ENCODE measurements at places on chromosomes 6 and 20. TPM values are rescaled to one million over a fixed set of nuclear protein-coding genes. Genes with fewer than 3 reads are reported as not detected.

PNLDC1 gene
- 0.21 TPM for polyA plus RNA-seq

DNA sequence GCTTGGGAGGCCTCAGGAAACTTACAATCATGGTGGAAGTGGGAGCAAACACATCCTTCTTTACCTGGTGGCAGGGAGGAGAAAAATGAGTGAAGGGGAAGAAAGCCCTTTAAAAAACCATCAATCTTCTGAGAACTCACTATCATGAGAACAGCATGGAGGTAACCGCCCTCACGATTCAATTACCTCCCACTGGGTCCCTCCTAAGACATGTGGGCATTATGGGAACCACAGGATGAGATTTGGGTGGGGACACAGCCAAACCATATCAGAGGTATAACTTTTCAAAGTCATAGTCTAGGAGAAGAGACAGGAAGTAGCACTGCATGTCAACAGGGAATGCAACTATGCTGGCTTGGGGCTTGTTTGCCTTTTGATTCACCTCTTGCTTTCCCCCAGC lies 59.9 kb upstream of the DTNBP1 start:
- no peak for DNase-seq

GRCh38 chr6:97813889-97814567 lies 531.0 kb upstream of the MMS22L start:
- DNase-seq: no peak

DNA sequence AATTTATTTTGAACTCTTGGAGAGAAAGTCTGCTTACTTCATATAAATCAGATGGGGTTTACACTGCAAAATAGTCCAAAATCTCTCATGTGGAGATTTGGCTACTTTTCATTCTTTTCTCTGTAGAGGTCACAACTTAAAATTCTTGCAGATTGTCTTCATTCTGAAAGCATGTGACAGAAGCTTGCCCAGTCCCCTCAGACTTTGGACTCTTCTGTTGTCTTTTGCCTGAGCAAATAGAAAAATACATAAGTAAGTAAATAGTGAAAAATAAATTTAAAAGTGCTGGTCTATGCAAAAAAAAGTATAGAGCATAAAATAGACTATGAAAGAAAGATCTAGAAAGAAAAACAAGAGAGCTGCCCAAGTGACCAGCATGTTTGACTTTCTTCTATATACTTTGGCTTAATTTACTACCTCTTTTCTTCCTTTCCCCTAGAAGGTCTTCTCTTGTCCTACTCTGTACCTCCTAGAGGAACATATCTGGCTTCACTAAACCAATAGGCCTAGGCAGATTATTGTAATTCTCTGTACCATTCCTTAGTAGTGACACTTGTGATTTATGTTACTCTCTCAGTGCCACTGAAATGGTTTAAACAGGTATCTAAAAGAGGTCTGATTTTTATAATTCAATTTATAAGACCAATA lies 260.9 kb downstream of the TENT5A start:
- DNase-seq: no peak

DNA sequence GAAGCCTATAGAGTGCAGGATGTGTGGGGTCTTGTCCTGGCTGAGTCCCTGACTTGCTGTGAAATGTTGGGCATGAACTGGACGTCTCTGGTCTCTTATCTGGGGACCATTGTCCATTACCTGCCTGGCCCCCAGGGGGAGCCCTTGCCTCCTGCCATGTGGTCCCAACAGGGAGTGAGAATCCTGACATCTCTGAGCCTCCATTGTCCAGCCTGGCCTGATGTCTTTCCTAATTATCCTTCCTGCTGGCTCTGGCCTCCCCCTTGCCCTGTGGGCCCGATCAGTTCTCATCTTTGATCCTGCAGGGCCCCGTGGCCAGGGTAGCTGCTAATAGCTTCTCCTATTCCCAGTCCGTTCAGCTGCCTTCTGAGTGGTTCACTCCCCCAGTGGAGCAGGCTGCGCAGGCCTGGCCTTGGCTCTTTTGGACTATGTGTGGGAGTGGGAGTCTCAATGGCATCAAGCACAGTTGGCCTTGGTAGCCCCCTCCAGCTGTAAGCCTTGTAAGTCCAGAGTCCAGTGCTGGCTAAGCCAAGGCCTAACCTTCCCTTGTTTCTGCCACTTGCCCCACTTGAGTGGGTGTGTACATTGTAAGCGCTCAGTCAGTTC lies 77.9 kb upstream of the RALY start:
- DNase-seq: peak; percentile 47

GRCh38 chr20:55090286-55090685 lies 614.9 kb downstream of the DOK5 start:
- no peak for DNase-seq

PPP1R3D gene
- polyA plus RNA-seq: 2.8 TPM

ARMC2 gene
- polyA plus RNA-seq: 4.0 TPM

- DNase-seq: no peak
Measured at GRCh38 chr6:41049955-41050354, 3.0 kb upstream of the APOBEC2 start.

- no peak for DNase-seq
Measured at GRCh38 chr6:125030969-125031368, 68.7 kb downstream of the RNF217 start.

C20orf202 gene
- not detected for polyA plus RNA-seq

DNA sequence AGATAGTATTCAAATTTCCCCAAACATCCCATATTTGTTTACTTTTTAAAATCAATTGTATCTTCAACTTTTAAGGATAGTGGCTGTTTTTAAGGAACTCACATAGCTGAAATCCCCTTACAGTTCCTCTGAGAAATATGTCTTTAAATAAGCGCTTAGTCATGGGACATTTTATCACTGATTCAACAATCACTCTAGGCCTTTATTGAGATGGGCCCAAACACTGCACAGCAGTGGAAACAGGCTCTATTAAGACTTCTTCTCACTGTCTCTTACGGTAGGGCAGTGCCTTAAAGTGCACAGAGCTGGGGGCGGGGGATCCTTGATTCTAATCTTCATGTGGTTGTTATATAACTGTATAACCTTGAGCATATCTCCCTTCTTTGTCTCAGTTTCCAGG lies 59.8 kb upstream of the RREB1 start:
- no peak for DNase-seq

TCP11 gene
- polyA plus RNA-seq: not detected

DNA sequence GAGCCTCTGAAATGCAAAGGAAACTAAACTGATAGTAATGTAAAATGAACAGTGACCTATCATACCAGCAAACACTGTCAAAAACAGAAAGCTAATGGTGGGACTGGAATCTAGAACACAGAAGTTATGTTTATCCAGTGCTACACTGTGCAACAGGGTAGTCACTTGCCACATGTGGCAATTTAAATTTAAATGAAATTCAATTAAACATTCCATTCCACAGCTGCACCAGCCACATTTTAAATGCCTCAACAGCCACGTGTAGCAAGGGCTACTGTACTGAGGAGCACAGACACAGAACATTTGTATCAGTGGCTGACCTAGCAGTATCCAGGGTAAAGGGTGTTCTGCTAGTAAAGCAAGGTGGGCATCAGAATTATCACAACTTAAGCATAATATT lies 5.6 kb upstream of the POLR1H start:
- no peak for DNase-seq

DNA sequence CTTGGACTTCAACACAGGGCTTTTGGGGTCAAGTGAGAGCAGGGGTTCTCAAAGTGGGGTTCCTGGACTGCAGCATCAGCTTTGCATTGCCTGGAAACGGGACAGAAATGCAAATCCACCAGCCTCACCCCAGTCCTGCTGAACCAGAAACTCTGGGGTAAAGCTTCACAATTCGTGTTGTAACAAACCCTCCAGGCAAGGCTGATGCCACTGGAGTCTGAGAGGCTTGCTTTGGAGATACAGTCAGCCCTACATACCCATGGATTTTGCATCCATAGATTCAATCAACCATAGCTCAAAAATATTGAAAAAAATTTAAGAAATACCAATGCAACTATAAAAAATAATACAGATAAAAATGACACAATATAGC lies 160.4 kb upstream of the ECI2 start:
- DNase-seq: no peak

- DNase-seq: no peak
Measured at GRCh38 chr20:62202083-62202395, 18.0 kb downstream of the HRH3 start.

- no peak for DNase-seq
Measured at GRCh38 chr6:108543175-108543940, 17.4 kb upstream of the FOXO3 start.

TRIM15 gene
- polyA plus RNA-seq: not detected

SLC22A2 gene
- not detected for polyA plus RNA-seq

RRAGD gene
- 0.22 TPM for polyA plus RNA-seq

TNF gene
- polyA plus RNA-seq: 2.1 TPM

GNAS-AS1 gene
- not detected for polyA plus RNA-seq

- no peak for DNase-seq
Measured at GRCh38 chr6:166470863-166471410, 88.2 kb upstream of the MPC1 start.

RNGTT gene
- polyA plus RNA-seq: 18.9 TPM

PRRT1 gene
- polyA plus RNA-seq: not detected

TMEM151B gene
- not detected for polyA plus RNA-seq

GRCh38 chr6:89184344-89184743 lies 32.8 kb downstream of the GABRR1 start:
- no peak for DNase-seq

DNA sequence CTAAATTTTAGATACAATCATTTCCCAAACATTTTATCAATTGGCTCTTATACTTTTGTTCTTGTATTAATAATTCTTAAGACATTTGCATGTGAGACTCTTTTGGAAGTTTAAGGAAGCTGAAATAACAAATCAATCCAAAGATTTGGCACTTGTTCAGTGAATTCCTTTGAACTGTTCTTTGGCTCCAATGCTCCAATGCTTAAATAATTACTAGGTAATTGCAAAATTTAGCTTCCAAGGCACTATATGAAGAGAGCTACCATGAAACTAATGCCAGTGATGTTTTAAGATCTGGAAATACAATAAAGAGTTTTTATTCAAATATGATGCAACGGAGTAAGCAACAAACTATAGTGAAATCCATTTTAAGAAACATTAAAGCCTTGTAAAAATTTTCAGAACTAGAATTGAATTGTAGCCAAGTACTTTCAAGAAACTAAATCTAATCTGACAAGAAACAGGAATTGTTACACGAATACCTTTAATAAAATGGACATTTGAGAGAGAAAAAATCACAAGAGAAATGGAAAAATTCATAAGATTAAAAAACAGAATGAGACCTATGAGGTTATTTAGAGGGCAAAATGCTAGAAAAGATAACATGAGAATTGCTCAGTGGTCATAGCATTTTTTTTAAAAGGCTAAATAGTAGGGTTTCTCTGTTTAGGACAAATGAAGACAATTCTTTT lies 43.6 kb upstream of the SMLR1 start:
- DNase-seq: no peak

GRCh38 chr20:45336530-45337366 lies 11.5 kb downstream of the SDC4 start:
- no peak for DNase-seq

MYB gene
- 0.24 TPM for polyA plus RNA-seq

PDE10A gene
- not detected for polyA plus RNA-seq

REPS1 gene
- polyA plus RNA-seq: 14.3 TPM

APCDD1L gene
- not detected for polyA plus RNA-seq

GRCh38 chr6:150465610-150466009 lies 96.8 kb downstream of the IYD start:
- no peak for DNase-seq

DNA sequence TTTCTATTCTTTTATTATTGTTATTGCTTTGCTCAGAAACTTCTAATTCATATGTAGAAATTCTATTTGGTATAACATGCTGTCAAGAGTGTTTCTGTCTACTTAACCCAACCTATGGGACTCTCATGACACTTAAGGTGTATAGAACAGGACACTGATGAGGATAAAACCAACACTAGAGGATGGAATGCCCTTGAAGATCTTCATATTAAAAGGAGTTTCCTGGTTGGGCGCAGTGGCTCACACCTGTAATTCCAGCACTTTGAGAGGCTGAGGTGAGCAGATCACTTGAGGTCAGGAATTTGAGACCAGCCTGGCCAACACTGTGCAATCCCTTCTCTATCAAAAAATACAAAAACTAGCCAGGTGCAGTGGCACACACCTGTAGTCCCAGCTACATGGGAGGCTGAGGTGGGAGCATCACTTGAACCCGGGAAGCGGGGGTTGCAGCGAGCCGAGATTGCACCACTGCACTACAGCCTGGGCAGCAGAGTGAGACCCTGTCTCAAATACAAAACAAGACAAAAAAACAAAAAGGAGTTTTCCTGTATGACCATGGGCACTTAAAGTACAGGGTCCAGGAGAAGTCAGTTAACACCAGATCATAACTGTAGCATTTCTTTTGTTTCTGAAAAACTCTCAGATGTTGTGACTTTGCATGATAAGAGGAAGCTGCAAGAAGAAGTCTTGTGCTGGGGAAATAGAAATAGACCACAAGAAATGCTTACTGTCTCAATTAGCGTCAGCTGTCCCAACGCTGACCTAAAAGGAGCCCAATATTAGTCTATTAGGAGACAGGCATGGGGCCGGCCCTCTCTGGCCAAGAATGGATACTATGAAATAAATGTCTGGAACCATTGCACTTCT lies 38.9 kb upstream of the CD2AP start:
- no peak for DNase-seq

DNA sequence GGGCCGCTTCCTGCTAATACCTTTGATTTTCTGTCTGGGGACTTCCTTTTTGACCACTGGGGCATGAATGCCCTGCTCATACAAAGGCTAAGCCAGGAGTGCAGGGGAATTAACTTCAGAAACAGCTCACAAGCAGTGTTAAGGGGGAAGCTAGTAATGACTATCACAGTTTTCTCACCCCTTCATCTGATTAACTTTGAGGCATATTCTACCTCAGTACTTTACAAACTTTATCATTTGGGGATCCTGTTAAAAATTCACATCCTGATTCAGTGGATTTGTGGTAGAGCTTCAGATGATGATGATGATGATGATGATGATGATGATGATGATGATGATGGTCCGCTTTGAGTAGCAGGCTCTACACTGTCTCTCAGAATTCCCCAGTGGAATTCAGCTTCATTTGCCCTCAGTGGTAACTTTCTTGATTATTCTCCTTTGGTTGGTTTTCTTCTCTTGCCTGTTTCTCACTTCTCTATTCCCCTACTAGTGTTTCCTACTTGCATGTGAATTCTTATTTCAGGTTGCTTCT lies 78.4 kb upstream of the TMEM170B start:
- no peak for DNase-seq

- no peak for DNase-seq
Measured at GRCh38 chr6:162179196-162179951, 548.2 kb downstream of the PRKN start.

Measured in immature natural killer cell (primary cell).